NCI-H1436 (cell line): ENCODE measurements at places on chromosomes 3 and 15.

DNA sequence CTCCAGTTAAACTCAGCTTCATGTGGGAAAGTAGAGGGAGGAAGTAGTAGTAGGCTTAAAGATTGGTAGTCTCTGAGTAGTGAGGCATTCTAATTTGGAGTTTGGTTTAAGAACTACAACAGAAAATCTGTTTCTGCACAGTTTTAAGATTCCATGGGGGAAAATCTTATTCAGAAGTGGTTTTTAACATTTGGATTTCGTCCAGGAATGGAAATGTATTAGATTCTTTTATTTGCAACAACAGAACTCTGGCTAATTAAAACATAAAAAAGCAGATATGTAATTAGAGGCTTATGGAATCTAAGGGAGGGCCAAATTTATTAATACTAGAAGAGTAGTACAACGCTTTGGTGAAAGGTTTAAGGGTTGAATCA lies 36.0 kb downstream of the NECTIN3 start:
- no peak for DNase-seq

- DNase-seq, result no peak
Measured at GRCh38 chr3:127823426-127823857, 1.1 kb upstream of the MGLL start.

GRCh38 chr3:37338500-37338899 lies 164.1 kb upstream of the LRRFIP2 start:
- DNase-seq, result no peak

DNA sequence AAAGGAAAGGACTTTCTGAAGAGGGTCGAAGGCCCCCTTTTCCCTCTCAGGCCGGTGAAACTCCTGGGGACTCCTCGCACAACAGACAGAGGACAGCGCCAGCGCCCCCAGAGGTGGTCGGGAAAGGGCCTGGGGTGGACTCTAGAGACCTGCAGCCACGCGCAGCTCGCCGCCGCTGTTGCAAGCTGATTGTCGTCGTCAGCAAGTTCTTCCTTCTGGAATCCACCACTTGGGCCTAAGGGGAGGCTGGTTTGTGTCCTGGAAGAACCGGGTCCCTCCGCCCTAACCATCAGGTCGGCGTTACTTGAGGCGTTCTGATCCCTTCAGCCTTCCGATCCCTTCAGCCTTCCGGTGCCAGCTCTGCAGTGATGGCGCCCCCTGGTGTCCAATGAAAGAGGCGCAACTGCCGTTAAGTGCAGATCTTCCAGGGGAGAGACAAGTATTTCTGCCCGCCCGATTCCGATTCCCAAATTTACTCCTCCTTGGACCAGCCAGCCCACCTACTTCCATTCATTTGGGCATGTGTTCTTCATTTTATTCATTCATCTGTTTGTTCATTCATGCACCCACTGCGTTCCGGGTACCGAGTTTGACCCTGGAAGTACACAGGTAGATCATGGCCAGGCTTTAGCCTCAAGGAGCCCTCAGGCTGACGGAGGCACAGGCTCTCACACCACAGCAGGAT lies 77.2 kb upstream of the SLC6A11 start:
- DNase-seq, result peak; percentile 37
